ENCODE measurements at places on chromosomes 16 and 17.

GRCh38 chr16:54576785-54577184, 290.2 kb upstream of the IRX3 start:
- DNase-seq: no peak

GRCh38 chr17:55265311-55266021, 706 bp downstream of the HLF start:
- DNase-seq: no peak

- peak; percentile 33 for DNase-seq
These were observed 1.5 kb downstream of the TNRC6C start for GRCh38 chr17:77959926-77960521.

- no peak for DNase-seq
These were observed 45.1 kb downstream of the IRX3 start for GRCh38 chr16:54241525-54241924.

GRCh38 chr16:84339311-84339710, 29.0 kb upstream of the ATP2C2 start:
- DNase-seq: no peak

DNA sequence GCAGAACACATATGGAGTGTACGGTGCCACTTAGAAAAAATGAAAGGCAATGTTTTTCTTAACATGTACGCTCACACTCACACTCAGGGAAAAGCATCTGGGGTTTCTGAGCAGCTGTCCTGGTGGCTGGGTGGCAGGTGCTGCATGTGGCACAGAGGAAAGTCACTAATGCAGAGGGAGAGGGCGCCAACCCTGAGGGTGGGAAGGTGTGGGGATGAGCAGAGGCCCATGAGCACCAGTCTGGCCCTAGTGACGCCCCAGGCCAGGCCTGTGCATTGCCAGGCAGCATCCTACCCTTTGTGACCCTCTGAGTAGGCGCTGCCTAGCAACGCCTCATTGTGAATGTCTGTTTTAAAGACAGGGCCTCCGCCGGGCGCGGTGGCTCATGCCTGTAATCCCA, 19.1 kb upstream of the LCMT1 start:
- DNase-seq: no peak

- DNase-seq: peak; percentile 76
These were observed 4.0 kb upstream of the ZNF267 start for GRCh38 chr16:31869511-31870201.

DNA sequence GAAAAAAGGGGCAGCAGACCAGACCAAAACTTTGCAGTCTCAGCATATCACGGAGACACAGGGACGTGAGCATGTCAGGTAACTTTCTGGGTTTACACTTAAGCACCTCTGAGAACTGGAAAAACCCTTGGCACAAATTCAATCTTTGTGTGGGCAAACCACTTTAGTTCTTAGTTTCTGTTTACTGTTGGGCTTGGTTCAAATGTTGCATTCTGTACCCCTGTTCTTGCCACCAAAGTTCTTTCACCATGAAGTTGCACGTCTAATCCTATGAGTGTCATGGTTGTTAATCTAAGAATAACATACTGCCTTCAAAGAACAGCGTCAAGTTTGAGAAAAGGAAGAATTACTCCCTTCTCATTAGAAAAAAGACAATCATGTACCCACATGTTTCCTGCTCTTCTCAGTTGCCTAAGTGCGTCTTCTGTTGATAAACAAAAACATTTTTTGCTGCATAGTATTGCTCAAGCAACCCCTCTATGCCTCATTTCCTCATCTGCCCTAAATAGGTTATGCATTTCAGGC, 11.6 kb downstream of the KRT33A start:
- no peak for DNase-seq

- no peak for DNase-seq
These were observed 2.4 kb upstream of the CCL3L1 start for GRCh38 chr17:36198831-36199465.

Data from stimulated activated CD4-positive, alpha-beta T cell treated with anti-CD3 and anti-CD28 coated beads, Interleukin-2, amount 100 ng/mL, for 24 hours (primary cell).